Posterior cingulate gyrus (tissue), 11 donors: ENCODE measurements at places on chromosomes 7 and 10.

- no peak for DNase-seq
Observed at GRCh38 chr10:14306190-14306589, 24.5 kb downstream of the FRMD4A start.

DNA sequence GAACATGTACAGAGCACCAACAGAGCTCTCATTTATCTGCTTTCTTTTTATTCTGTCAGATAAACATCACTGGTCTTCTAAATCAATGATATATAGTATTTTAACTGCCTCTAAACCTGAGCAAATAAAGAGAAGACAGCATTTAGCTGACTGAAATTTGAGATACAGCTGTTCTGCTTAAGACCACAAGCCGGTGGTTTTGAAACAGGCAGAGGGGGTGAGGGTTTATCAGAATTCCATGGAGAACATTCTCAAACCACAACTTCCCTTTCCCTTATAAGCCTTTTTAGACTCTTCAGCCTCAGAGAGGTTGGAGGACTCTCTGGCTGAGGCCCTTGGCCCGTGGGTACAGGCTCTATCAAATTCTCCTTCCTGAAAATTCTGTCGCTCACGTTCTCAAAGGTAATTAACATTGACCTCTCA is 87.4 kb upstream of the RSU1 start:
- DNase-seq, result no peak

- DNase-seq, result no peak
Observed at GRCh38 chr10:48625826-48626134, 20.9 kb upstream of the ARHGAP22 start.

- no peak for DNase-seq
Observed at GRCh38 chr10:86598151-86598550, 56.2 kb upstream of the OPN4 start.

DNA sequence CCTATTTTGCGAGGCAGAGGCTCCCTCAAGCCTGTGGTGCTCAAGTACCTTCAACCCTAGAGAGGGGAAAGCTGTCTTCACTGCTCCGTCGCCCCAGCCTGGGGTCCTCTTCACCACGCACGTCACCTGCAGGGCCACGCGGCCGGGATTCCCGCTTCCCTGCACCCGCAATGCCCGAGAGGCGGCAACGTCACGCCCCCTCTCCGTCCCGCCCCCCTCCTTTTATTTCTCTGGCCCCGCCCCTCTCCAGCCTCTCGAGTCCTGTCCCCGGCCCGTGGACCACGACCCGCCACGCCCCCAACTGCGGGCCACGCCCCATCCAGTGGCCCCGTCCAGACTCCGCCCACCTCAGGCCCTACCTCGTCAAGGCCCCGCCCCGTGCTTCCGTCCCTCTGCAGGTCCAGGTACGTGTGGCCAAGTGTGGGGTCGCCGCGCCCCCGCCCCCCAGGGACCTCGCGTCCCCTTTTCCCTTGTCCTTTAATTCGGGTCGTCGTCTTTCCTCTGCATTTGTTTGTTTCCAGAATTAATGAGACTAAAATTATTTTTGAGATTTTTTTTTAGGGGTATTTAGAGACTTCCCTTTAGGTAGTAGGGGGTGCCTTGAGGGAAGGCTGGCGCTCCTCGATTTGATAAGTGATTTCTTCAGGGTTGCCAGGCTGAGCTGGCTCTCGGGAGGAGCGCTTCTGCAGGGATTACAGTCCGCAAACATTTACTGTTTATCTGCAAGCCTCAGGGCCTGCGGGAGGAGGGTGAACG is 69.8 kb upstream of the BAIAP2L1 start:
- no peak for DNase-seq

- DNase-seq, result no peak
Observed at GRCh38 chr7:117362294-117362888, 39.5 kb upstream of the WNT2 start.

DNA sequence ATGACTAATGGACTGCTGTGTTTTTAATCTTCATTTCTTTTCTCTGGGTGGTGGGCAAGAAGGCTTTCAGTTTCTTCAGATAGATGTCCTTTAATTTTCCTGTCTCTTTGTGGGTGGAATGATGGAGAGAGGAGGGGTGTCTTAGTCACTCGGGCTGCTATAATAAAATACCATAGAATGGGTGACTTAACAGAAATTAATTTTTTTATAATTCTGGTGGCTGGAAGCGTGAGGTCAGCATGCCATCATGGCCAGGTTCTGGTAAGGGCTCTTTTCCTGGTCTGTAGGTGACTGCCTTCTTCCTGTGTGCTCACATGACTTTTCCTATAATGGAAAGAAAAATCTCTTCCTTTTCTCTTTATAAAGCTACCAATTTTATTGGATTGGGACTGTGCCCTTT is 6.3 kb downstream of the RSBN1L start:
- no peak for DNase-seq

- no peak for DNase-seq
Observed at GRCh38 chr10:70456164-70456563, 14.7 kb upstream of the NODAL start.

- no peak for DNase-seq
Observed at GRCh38 chr7:103149808-103150180, 895 bp upstream of the NAPEPLD start.

GRCh38 chr7:74174606-74175082 is 488 bp downstream of the EIF4H start:
- peak; percentile 16 for DNase-seq

- no peak for DNase-seq
Observed at GRCh38 chr10:48633381-48634197, 28.7 kb upstream of the ARHGAP22 start.

GRCh38 chr10:18566177-18566576 is 85.2 kb downstream of the NSUN6 start:
- DNase-seq, result no peak

- DNase-seq, result no peak
Observed at GRCh38 chr7:70094831-70095230, 496.6 kb downstream of the AUTS2 start.

DNA sequence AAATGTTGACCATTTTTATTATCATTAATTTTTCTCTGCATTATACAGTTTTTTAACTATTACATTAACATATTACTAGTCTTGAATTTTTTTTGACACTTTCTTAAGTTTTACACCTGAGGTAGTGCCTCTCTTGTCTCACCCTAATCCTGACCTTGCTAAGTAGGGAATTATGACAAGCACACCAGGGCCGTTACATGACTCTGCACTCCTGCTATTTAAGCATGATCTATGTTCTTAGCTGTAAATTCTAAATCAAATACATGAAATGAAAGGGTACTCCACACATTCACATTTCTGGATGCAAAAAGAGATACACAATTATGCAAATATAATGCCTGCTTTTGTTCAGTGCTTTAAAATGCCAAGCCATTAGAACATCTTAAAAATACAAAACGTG is 23.6 kb downstream of the CPVL start:
- DNase-seq, result no peak

DNA sequence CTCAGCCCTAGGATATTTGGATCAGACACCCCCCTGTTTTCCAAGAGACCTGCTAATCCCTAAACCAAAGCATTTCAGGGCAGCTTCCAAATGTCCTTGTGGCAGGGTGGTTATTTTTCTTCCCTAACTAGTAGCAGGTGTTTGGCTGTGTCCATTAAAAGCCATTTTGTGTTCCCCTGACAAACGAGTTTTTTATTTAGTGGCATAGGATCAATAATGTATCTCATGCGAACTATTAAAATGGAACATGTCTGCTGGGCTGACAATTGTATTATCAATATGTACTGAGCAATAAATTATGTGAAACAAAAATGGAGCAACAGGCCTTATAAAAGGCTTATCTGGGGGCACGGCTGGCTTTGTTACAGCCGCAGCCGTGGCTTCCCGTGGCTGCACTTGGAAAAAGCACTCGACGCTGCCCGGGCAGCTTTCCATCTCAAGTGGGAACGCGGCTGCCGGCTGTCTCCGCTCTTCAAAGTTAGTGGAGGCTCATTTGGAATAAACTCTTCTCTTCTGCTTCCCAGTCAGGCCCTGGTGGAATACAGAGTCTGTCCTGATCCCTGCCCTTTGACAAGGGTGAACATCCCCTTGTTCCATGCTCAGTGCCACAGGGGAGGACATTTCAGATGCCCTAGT is 554.3 kb downstream of the TYW1 start:
- peak; percentile 15 for DNase-seq

DNA sequence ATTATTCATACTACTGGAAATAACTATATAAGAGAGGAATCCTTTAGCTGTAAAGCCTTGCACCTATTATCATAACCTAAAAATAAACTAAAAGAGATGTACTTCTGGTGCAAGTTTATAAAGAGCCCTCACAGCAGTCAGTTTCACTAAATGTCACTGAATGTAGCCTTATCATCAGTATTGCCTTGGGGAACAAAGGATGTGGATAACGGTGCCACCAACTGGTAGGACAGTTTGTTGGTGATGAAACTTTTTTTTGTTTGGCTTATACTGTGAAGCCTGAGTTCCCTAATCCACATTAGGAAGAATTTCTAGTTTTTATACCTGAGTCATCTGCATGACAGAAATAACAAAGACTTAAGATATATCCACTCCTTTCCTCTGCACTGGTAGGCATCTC is 117.9 kb upstream of the COL1A2 start:
- DNase-seq, result no peak

DNA sequence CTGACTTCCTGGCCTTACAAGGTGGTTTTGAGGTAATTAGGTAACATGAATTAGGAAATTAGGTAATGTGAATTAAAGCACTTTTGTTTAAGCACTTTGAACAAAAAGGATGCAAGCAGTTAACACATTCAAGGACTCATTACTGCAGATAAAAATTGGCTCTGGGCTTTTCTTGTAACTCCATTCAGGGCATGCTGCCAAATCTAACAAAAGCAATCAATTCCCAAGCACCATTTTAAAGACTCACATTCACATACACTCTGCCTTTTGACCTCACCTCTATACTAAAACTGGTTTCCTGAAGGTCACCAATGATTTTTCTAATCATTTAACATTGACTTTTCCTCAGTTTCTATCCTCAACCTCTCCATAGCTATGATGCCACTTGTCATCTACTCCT is 251.2 kb upstream of the RHOBTB1 start:
- no peak for DNase-seq

DNA sequence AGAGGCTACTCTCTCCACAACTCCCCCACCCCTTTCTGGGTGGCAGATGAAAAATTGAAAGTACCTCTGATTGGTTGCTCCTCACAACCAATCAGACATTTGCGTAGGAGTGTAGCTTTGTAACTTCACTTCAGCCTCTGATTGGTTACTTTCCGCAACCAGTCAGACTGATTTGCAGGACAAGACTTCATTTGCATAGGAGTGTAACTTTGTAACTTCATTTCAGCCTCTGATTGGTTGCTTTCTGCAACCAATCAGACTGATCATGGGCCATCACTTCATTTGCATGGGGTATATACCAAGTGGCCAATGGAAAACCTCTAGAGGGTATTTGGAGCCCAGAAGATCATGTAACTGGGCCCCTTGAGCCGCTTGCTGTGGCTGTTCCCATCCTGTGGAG is 25.6 kb downstream of the CDNF start:
- no peak for DNase-seq

DNA sequence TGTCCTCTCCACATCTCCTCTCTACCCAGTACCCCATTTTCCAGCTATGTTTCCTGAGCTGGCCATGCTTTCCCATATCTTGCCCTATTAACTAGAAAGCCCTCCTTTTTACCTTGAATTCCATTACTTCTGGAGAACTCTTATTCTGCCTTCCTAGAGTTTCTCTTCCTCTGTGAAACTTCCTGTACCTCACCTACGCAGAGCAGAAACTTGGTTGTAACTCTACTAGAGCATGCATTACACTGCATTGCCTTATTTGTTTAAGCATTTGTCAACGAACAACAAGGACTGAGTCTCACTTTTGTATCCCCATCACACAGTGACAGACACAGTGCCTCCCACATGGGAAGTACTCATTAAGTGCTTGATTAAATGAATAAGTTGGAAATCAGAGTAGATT is 36.4 kb downstream of the VCL start:
- DNase-seq, result no peak

DNA sequence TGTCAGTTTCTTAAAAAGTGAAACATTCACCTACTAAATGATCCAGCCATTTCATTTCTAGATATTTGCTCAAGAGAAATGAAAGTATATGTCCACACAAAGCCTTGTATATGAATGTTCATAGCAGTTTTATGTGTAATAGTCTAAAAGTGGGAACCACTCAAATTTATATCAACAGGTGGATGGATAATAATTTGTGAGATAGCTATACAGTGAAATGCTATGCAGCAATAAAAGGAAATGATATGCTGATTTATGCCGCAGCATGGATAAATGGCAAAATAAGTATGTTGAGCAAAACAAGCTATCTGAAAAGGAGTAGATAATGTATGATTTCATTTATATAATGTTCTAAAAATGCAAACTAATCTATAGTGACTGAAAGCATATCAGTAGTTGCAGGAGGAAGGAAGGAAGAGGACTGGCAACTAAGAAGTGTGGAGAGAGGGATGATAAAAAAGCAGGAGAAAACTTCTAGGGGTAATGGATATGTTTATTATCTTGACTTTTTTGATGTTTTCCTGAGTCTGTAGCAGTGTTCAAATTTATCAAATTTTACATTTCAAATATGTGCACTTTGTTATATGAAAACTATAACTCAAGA is 80.6 kb downstream of the ABCB5 start:
- DNase-seq, result no peak

DNA sequence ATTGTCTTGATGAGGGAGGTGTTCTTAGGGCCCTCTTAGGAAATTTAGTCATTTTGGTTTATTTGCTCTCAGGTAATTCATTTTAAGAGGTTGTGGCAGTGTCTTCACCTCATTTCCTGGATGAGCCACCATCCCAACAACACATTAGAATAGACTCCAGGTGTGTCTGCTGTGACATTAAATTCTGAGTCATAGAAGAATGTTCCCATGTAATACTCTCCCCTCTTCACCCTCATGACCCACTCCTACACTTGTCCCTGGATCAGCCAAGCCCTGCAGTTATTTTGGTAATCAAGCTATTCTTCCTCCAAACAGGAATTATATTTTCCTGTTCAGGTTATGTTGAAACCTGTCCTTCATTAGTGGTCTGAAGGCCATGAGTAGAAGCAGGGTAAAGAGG is 944.1 kb downstream of the SORCS3 start:
- no peak for DNase-seq

DNA sequence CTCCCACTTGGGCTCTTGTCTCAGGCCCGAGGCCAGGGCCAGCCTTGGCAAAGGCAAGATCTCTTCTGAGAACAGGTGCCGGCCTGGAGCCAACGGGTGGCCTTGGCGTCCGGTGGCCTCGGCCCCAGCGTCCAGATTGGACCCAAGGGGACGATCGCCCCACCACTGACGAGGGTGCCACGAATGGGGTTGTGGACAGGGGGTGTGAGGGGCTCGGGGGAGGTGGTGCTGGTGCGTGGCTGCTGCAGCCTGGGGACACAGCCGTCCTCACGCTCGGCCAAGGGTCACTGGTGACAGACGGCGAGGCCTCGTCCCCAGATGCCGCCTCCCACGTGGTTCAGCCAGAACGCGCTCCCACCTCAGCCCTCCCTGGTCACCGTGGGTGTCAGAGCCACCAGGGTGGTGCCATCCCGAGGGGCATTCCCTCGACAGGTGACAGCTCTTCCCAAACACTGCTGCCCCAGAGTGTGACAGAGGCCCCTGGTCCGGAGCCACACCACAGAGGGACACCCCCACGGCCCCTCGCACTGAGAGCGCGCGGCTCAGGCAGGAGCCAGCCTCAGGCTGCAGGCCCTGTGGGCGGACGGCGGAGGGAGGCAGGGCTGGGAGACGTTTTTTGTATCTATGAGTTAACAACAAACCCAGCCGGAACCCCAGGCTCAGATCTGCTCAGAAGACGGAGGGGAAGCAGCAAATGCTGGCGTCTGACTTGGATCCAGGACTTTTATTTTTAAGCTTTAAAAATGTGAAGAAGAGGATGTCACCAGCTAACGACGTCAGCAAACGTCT is 18.5 kb upstream of the CFAP46 start:
- DNase-seq, result no peak

- no peak for DNase-seq
Observed at GRCh38 chr10:78727728-78728127, 341.0 kb upstream of the ZMIZ1 start.

GRCh38 chr7:24830440-24831050 is 73.3 kb upstream of the GSDME start:
- no peak for DNase-seq
